ENCODE measurements at places on chromosomes 16 and 17. TPM values are rescaled to one million over a fixed set of nuclear protein-coding genes. Genes with fewer than 3 reads are reported as not detected.
A peak's percentile ranks its signal among the peaks of the same experiment; 100 is the strongest.

DNA sequence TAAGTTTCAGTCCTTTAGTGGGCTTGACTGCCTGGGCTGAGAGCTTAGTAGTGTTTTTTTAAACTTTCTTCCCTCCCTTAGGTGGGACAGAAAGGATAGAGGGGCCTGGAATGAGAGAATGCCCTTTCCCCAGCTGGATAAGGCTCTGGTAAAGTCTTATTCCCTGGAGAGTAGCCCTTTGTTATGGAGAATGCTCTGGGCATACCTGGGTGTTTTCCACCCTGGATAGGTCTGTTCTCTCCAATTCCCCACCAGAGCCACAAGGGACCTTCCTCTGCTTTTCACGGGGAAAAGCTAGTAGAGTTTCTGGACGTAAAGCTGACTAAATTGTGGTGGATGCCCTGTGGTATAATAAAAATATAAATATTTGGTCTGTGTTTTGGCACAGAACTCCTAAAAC, 164.1 kb downstream of the HS3ST4 start:
- DNase-seq, result no peak

- no peak for DNase-seq
These were observed 767.6 kb upstream of the EEF2KMT start for GRCh38 chr16:5865236-5865635.

- DNase-seq, result no peak
These were observed 28.7 kb downstream of the ADGRG5 start for GRCh38 chr16:57571098-57571497.

DNA sequence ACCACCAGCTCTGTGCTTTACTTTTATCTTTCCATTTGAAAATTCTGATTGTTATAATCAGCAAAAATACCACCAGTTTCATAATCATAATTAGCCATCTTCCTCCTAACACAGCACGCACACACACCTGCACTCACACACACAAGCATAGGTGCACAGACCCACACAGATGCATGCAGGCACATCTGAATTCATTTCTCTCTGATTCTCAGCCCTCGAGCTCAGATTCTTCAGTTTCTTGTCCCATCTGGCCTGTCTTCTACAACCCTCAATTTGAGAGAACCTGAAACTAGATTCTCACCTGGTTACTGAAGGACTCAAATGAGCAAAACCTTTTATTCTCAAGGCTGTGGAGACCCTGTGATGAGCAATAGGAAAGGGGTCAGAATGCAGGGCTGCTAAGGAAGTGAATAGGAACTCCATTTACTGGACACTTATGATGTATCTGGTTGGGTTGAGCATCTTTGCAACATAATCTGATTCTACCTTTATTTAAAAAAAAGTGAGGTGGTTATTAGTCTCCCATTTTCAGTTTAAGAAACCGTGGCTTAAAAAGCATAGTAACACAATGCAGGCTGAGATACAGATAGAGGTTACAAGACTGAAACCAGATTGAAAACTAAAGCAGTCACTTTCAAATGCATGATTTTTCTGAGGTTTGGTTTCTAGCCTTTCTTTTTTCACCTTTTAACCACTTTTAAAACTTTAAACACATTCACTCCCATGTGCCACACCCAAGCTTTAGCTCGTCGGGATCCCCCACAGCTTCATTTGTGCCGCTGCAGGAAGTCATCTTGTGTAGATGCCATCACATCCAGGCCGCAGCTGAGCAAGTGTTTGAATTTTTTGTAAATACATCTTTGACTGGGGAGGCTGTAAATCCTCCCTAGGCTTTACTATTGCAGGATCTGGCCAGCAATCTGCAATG, 9.4 kb downstream of the KRT33A start:
- DNase-seq, result no peak

- peak; percentile 59 for DNase-seq
These were observed 13.9 kb downstream of the HAGH start for GRCh38 chr16:1812732-1813163.

The KCTD19 gene
- total RNA-seq, result 1.6 TPM

- no peak for DNase-seq
These were observed 12.9 kb upstream of the WFIKKN1 start for GRCh38 chr16:617855-618254.

DNA sequence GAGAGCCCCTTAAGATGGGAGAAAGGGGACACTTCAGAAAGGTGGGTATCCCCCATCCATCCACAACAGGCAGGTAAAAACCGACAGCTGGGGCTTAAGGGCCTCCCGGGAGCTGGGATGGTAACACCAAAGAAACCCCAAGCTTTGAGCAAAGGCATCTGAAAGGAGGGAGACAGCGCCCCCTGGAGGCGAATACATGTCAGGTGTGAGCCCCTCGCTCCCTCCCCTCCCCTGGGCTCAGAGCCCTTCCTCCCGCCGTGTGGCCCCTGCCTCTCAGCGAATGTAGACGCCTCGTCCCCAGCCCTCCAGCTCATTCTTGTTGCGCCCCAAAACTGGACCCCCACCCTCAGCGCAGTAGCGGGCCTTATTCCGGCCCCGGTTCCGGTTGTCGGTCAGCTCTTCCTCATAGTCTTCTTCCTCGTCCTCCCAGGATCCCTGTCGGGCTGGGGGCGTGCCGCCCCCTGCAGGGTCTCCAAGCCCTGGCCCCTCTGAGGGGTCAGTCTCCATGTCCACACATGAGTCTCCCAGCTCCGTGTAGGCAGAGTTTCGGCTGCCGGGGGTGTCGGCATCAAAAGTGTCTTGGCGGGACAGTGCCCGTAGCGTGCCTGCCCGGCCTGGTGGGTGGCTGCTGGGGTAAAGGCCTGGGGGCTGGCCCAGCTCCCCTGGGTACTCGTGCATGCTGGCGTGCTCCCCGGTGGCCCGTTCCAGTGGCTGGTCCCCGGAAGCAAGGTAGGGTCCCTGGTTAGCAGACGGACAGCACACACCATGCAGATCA, 9.1 kb upstream of the ARL5C start:
- DNase-seq, result peak; percentile 80

The KCNAB3 gene
- 10.6 TPM for total RNA-seq

The ST6GALNAC1 gene
- total RNA-seq, result not detected

DNA sequence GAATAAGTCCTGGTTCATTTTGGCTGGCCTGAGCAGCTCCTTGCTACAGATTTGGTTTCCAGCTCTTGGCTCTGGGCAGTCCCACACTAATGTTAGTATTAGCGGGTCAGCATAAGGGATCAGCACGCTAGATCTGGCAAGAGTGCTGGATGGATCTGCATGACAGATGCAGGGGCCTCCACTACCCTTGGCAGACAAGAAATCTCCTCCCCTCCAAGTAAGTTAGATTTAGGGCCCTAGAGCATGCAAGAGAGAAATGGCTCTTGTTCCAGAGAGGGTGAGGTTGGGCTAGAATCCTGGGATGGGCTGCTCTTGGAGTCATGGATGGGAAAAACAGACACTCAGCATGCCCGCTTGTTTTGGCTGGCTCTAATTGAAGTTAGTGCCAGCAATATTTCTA, 414.3 kb downstream of the RBFOX1 start:
- no peak for DNase-seq

The MYO1D gene
- total RNA-seq, result 9.0 TPM

DNA sequence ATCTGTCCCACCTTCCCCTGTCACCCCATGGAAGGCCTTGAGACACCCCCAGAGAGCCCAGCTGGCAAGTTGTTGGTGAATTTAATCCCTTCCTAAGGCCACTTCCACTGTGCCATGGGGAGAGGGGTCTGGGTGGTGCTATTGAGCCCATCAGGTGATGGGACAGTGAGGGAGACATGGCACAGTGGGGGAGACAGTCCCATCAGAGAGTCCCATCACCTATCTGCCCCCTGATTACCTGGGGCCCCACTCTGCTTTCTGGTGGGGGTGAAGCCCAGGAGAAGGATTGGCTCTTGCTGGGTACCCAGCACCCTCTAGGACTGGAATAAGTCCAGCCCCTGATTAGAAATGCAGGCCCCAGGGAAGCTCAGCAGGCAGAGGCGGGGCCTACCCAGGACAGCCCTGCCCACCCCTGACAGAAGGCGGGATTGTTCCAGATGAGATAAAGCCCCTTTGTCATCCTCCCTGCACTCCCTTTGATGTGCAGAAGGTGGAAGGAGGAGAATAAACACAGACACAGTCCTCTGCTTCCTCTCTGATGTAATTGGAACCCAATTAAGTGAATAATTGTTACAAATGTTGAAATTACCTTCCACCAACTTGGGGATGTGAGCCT, 18.9 kb downstream of the TMEM132E start:
- DNase-seq, result no peak

DNA sequence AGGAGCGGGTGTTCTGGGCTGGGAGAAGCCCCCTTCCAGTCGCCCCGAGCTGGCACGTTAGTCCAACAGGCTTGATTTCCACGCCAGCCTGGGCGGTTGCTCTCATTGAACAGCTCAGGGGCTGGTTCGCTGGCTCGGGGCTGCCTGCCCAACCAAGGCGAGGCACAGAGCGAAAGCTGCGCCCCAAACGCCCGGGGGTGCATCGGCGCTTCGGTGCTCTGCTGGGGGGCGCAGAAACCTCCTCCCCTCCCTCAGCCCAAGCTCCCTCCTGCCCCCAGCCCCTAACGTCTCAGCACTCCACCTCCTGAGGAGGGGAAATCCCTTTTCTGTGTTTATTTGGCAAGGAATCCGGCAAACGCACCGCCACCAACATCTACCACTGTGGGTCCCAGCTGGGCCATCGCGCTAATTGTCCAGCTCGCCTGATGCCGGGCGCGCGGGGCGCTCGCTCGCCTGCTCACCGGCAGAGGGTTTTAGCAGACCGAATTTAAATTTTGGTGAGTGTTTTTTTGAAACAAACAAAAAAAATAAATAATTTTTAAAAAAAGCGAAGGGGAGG, 29.5 kb upstream of the RBFOX1 start:
- DNase-seq, result no peak

DNA sequence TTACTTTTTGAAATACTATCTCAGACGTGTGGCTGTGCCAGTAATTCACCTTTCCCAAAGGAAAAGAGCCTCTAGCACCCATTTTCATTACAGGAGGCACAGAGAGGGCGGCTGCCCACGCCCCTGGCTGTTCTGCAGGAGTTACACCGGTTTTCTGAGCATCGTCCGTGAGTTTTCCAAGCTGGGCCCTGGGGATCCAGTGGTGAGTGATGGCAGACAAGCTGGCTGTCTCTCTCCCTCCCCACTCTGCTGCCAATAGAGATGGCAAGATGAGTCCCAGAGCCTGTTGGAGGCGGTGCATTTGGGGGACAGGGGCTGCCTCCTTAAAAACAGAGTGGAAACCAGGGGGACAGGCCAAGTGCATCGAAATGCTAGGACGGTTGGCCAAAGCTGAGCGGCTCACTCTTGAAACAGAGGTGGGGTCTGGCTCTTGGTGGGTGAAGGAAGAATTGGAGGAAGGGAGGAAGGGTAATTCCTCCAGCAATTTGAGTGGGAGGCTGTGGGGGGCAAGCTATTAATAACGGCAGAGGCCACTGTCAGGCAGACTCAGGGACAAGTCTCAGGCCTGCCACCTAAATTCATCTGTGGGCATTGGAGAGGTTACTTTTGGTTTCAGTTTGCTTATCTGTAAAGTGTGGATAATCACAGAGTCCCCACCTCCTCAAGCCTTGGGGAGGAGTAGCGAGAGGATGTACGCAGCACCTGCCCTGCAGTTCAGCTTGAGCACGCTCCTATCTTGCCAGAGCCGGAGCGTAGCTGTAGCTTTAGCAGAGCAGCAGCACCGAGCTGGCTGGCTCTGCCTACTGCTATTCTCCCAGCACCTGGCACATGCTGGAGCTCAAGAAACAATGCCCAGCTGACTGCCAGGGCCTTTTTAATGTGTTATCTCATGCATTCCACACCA, 7.5 kb upstream of the NOS2 start:
- DNase-seq, result peak; percentile 65

The USP7 gene
- total RNA-seq, result 162 TPM

The KRT222 gene
- total RNA-seq, result not detected

DNA sequence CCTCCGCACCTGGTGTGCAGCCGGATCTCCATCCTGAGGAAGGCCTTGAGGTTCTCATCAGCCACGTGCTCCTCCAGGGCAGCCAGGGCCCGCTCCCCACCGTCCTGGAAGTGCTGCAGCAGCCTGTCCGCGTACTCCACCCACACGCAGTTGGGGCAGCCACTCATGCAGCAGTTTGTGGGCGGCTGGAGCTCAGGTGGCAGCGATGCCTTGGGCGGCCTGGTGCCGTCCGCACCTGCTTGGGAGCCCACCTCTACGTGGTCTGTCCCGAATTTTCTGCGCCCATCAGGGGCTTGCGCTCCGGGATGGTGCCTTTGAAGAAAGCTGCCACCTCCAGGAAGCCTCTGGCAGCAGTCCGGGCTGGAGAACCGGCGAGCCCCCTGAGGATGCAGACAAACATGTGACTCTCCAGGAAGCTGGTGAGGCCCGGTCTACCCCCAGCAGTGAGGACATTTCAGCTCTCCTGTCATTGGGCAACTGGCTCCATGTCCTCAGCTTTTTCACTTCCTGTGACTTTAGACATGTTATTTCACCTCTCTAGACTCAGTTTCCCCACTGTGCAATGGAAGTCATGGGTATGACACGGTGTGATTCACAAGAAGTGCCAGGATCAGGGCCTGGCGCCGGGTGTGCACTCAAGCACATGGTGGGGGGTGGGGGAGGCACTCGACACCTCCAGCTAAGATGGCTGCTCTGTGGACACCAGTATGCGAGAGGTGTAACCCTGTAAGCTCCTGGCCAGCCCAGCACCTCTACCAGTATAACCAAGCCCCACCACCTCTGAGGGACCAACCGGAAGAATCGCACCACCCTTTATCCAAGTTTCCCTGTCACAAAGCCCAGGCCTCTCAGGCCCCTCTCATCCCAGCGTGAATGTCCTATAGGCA, 957 bp downstream of the OXLD1 start:
- peak; percentile 64 for DNase-seq

DNA sequence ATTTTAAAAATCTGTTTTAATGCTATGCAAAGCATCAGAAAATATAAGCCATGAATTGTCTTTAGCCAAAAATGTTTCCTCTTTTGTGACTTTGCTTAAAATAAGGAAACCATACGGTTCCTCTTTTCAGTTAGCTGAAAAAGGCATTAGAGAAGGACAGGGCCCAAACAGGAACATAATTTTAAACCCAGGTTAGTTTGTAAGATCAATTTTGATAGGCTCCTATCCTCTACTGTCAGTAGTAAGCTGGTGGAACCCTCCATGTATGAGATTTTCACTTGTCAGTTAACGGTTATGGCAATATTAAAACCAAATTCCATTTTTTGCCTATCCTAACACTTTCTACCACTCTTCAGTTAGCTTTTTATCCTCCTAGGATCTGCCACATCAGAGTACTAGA, 4.3 kb downstream of the EVI2B start:
- DNase-seq, result no peak

DNA sequence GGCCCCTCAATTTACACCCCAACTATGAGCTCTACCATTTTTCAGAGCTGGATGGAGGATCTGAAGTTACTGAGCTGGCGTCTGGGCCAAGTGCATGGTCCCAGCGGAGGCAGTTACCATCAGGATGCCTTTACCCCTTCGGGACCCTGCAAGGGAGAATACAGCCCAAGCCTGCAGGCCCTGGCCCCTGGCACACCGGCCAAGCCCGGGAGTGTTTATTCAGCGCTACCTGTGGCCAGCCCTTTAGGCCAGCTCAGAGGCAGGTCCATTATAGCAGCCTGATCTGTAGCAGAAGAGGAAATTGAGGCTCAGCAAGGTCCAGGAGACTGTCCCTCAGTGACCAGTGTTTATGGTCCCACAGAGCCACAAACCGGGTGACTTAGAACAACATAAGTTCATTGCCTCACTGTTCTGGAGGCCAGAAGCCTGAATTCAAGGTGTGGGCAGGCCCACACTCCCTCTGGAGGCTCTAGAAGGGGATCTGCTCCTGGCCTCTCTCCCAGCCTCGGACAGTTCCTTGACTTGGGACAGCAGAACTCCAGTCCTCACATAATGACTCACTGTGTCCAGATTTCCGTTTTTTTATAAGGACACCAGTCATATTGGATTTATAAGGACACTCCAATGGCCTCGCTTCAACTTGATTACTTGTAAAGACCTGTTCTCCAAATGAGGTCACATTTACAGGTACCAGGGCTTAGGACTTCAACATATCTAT, 8.8 kb downstream of the SEC14L5 start:
- DNase-seq, result no peak

Measured in activated naive CD8-positive, alpha-beta T cell treated with anti-CD3 and anti-CD28 coated beads, Interleukin-2, amount 10 ng/mL, durations not matched to agents 7 days and 5 days (primary cell).